Suppressor macrophage (primary cell): ENCODE measurements at places on chromosomes 3 and 15.

DNA sequence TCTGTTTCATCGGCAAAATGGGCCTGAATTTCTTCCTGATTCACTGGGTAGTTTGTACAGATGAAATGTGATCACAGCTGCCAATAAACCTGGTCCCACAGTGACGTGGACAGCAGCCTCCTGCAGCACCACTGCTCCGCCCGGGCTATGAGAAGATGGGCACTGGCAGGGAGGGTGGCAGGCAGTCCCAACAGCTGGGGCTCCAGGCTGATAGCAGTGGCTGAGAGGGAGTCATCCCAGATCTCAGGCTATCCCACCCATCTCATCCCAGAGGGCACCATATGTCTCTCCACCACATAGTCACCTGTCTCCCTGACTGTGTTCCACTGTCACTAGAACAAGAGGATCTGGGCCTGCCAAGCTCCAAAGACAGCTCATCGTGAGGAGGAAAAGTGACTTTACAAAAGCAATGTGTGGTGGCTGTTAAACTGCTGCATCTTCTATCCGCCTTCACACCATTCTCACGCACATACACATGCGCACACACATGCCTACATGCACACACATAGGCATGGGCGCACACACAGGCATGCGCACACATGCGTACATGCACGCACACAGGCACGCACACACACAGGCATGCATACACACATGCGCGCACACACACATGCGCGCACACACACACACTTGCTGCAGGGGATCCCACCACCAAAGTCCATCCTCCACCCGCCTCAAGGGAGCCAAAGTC lies 46.2 kb downstream of the RGMA start:
- DNase-seq: no peak

DNA sequence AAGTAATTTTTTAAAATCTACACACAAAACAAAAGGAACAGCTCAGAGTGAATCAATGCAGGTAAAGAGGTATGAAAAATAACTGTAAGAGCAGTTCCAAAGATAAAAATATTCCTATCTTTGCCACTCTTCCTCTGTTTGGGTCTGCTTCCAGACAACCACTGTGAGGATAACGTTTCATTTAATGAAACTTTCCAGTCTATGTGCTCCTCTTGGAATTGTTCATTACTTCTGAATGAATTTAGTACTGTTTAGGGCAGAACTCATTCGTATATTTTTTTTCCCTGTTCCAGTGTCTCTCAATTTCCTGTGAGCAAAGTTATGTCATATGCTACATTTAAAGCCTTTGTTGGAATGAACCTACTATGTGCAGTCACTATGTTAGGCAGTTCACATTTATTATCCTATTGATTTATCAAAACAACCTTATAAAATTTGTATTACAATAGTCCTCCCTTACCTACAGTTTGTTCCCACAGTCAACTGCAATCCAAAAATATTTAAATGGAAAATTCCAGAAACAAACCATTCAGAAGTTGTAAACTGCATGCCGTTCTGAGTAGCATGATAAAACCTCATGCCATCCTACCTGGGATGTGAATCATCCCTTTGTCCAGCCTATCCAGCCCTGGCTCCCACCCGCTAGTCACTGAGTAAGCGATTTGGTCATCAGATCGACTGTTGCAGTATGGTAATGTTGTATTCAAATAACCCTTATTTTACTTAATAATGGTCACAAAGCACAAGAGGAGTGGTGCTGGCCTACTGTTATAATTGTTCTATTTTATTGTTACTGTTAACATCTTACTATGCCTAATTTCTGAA lies 98.1 kb downstream of the TMCC1 start:
- no peak for DNase-seq

GRCh38 chr3:108234387-108234957 lies 12.2 kb upstream of the IFT57 start:
- no peak for DNase-seq

- DNase-seq: no peak
Observed at GRCh38 chr3:61936344-61936937, 375.1 kb downstream of the PTPRG start.

DNA sequence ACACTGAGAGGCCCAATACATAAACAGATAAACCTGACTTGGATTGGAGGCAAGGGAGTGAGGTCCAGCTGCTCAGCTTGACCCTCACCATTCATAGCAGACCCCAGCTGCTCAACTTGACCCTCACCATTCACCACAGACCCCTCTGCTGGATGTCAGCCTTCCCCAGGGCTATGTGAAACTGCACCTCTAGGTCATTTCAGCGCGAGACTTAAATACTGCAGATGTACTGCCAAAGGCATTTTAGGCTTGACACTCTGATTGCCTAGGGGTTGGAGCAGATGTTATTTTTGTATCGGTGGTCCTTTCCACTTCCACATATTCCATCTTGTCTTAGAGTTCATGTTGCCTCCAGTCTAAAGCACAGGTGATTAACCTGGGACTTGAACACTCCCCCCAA lies 41.5 kb upstream of the FAM98B start:
- DNase-seq: no peak

DNA sequence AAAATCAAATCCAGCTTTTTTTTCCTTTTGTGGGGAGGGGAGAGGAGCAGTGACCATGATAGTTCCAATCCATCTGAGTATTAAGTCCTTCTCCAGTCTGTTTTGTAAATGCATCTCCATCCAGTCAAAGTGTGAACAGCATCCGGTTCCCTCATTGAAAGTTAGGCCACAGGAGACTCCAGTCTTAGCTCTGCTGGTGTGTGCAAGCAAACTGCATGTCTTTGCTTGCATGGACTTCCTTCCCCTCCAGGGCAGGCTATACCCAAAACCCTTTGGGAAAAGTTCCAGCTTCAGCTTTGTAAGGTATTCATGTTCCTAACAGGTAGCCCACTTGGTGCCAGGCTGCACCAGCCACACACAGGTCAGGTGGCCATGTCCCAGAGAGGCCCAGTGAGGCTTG lies 3.1 kb upstream of the MAN2C1 start:
- DNase-seq: no peak

DNA sequence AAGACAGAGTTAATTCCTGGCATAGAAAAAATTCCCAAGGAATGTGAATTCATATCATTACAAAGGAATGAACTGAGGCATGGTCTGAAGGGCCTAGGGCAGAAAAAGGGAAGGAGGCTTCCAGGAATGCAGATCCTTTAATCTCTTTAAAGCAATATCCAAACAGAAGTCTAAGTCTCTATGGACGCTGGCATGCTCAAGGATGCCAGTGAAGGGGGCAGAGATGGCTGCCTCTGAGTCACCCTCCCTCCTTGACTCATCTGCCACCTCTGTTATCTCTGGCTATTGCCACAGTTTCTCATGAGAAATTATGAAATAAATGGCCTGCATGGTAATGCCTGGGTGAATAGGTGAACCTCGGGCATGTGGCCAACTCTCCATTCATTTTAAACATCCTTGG lies 96.3 kb upstream of the BCL6 start:
- no peak for DNase-seq

- DNase-seq: no peak
Observed at GRCh38 chr3:49022688-49023171, 809 bp downstream of the NDUFAF3 start.

- no peak for DNase-seq
Observed at GRCh38 chr3:50221051-50221410, 15.0 kb upstream of the GNAI2 start.

- DNase-seq: peak; percentile 53
Observed at GRCh38 chr15:43376017-43376705, 5.3 kb downstream of the TUBGCP4 start.

GRCh38 chr15:69606921-69607500 lies 154.4 kb downstream of the RPLP1 start:
- DNase-seq: peak; percentile 84

- no peak for DNase-seq
Observed at GRCh38 chr3:171389491-171389890, 70.7 kb downstream of the TNIK start.

DNA sequence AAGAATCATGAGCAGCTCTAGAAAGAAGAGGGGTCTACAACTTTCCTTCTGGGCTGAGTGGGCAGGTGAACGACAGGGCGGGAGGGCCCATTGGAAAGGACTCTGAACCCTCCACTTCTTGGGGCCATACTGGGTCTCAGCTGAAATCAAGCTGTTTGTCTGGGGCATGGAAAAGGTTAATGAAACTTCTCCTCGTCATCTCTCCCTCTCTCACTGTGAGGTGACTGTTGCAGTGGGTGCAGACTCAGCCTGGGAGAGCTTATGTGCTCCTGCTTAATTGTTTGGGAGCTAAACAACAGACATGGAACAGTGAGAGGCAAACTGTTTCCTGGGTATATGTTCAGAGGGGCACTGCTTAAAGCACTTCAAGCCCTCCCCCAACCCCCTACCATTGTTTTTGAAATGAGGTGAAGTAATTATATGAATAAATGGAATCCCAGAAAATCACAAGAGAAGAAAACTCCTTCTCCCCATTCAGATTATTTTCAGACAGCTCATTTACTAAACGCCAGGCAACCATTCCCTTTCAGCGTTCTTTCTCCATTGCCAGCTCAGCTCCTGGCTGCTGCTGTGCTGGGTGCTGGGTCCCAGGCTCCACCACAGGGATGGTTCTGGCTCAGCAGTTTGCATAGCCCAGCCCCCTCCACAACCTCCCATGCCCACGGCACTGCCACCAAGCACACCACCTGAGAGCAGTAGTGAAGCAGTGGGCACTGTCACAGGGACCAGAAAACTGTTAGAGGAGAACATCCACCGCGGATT lies 444.9 kb upstream of the TBL1XR1 start:
- no peak for DNase-seq

- no peak for DNase-seq
Observed at GRCh38 chr15:52338058-52338457, 42.5 kb upstream of the MYO5C start.

DNA sequence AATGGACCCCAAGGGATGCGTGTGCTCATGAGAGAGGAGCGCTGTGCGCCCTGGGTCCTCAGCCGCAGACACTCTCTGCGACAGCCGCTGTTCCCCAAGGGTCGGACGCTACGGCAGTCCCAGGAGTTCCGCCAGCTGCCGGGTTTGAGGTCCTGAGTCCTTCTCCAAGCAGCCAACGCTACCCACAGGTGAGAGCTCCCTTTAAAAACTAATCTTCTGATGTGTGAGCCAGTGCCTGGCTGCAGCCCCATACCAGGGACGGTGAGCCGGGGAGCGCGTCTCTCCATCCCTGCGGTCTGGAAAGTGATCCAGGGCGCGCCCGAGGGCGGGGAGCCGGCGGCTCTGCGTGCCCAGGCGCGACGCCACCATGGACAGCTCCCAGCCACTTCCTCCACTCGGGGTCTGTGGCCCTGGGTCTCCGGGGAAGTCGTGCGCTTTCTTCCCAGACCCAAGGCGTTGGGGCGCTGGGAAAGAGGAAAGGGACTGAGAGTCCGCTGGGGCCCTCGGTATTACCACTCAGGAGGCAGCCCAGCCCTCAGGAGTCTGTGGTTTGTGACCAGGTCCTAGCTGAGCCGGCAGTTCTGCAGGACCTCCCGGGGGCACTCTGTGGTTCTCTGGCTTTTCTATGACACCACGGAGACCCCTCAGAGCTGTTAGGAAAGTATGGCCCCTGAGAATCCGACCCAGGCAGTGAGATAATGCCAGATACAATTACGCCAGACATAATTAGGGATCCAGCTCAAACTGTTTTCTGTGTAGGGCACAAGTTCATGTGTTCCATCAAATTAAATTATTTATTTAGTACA lies 1.4 kb downstream of the CEMIP start:
- peak; percentile 45 for DNase-seq

- DNase-seq: peak; percentile 65
Observed at GRCh38 chr15:58980351-58980939, 7.0 kb upstream of the RNF111 start.

GRCh38 chr3:65961733-65962132 lies 77.0 kb downstream of the MAGI1 start:
- DNase-seq: no peak

DNA sequence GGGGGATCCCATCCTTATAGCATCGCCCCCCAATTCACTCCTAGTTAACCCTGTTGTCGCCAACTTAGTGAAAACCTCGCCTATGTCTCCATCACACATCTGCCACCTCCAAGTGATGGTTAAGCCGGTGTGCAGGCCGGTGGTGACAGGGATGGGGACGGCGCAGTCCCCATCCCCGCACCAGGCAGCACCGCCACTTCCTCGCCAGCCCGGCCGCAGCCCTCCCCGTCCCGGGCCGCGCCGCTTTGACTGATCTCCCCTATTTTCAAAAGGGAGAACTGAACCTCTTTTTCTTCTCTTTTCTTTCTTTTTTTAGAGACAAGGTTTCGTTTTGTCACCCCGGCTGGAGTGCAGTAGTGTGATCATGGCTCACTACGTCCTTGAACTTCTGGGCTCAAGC lies 11.3 kb upstream of the MOBP start:
- DNase-seq: no peak

GRCh38 chr3:117226932-117227331 lies 517.4 kb downstream of the TUSC7 start:
- no peak for DNase-seq

DNA sequence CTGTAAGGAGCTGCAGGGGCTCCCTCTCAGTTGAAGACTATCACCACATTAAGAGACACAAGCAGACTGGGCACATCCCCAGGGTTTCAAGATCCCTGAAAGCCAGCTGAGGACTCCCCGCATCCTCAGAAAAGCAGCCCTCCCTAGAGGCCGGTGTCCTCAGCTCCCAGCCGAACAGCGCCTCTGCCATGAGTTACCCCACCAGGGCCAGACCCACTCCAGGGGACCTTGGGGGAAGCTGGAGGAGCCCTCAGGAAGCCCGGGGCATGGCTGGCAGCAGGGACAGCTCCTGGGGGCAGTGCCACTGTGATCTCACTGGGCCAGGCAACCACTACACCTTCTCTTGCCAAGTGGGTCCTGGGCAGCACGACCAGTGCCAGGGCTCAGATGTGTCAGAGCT lies 8.1 kb downstream of the KLF15 start:
- no peak for DNase-seq

GRCh38 chr15:71142780-71143179 lies 27.5 kb downstream of the THSD4 start:
- no peak for DNase-seq

DNA sequence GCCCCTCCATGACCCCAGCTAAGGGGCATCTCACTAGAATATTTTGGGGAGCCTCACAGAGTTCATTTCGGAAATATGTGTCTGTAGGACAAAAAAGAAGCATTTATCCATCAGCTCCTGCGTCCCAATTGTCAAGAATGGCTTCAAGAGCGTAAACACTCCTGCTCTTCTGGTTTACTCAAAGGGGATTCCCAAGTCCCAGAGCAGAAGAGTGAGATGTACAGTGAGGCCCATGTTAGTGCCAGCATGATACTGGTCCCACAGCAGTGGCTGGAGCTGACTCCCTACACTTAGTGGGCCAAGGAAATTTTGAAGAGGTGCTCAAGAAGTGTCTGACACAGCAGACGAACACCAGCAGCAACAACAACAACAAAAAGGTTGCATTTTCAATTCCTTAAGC lies 34.9 kb upstream of the ARL8B start:
- no peak for DNase-seq

DNA sequence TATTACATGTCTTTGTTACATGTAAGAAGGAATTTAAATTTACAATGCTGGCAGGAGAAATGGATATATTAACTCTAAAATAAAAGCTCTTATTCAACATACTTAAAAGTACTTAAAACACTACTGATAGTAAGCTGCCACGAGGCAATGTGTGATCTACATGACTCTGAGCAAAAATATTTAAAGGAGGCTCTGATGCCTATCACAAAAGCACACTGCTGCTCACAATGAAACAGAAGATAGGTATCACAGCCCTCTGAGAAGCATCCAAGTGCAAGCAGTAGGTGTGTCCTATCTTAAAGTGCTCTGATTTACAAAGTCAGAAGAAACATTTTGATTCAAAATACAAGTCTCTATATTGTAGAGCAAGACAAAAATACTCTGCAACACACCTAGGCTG lies 371.2 kb upstream of the WNT5A start:
- DNase-seq: no peak
